ENCODE measurements at places on chromosomes 5 and 9.

GRCh38 chr5:137236849-137237507, 262.1 kb downstream of the SPOCK1 start:
- DNase-seq: peak; percentile 21

DNA sequence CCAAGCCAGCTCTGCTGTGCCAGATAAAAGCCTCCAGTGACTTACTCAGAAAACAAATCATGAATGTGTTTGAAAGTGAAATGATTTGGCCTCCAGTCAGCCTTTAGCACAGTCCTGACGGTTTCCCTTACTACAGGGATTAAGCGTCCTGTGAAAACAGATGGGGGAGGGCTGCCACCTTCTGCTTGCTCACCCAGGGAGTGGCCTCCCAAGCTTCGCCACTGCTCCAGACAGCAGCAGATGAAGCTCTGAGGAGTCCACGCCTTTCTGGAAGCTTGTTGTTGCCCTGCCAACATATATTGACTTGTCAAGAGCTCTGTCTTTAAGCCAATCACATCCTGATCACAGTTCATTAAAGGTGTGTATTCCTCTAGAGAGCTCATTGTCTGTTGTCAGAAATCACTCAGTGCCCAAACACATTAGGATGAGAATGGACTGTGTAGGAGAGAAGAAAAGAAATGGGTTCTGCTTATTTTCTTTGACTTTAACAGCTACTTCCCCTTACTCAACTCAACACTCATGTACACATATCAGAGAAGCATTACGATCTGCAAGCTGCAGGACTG, 4.9 kb upstream of the FYB1 start:
- peak; percentile 66 for DNase-seq

GRCh38 chr5:4275232-4275631, 679.6 kb downstream of the IRX1 start:
- no peak for DNase-seq

DNA sequence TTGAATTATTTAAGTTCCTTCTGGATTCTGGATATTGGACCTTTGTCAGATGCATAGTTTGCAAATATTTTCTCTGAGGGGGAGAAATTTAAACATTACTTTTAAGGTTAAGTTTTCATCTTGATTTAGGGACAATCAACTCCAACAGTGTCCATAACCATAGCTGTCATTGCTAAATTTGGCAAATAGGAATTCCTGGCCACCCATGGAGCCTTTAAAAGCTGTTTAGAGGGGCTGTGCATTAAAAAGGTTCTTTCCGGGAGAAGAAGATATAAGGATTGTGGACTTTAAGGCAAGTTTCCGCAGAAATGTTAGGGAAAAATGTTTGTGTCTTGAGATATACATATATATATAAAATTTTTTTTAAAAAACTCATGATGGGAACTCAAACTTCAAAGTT, 339.7 kb downstream of the ADAMTS6 start:
- no peak for DNase-seq

- DNase-seq: no peak
Observed at GRCh38 chr9:133700819-133701320, 37.3 kb downstream of the SARDH start.

GRCh38 chr5:154647114-154647760, 107.9 kb upstream of the LARP1 start:
- DNase-seq: no peak

DNA sequence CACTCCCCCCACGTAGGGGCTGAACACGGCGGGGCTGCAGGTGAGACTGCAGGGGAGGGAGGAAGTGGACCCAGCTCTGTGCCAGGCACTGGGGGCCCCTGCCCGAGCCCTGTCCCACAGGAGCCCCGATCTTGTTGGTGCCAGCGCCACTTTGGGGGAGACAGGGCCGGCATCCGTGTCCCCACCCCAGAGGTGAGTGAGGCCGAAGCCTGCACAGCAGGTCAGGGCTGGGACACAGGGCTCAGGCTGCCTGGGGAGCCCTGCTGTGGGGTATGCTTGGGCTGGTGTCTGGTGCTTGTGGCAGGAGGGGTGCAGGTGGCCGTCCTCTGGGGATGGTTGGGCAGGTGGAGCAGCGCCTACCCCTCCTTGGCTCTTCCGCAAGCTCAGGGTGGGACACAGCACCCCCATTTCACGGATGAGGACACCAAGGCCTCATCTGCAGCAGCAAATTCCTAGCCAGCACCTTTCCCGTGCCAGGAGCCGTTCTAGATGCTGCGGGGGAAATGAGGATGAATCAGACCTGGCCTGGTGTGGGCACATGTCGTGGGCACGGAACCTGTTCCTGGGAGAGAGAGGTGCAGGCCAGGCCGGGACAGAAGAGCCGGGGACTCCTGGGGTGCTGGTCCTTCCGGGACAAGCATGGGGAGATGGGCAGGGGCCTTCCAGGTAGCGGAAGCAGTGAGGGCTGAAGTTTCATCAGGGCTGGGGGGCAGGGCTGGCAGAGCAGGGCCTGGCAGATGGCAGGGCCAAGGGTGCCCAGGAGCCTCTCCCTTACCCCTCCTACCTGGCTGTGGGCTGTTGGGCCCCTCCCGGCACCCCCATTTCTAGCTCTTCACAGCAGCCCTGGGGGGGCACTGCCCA, 35.2 kb downstream of the KCNT1 start:
- no peak for DNase-seq

DNA sequence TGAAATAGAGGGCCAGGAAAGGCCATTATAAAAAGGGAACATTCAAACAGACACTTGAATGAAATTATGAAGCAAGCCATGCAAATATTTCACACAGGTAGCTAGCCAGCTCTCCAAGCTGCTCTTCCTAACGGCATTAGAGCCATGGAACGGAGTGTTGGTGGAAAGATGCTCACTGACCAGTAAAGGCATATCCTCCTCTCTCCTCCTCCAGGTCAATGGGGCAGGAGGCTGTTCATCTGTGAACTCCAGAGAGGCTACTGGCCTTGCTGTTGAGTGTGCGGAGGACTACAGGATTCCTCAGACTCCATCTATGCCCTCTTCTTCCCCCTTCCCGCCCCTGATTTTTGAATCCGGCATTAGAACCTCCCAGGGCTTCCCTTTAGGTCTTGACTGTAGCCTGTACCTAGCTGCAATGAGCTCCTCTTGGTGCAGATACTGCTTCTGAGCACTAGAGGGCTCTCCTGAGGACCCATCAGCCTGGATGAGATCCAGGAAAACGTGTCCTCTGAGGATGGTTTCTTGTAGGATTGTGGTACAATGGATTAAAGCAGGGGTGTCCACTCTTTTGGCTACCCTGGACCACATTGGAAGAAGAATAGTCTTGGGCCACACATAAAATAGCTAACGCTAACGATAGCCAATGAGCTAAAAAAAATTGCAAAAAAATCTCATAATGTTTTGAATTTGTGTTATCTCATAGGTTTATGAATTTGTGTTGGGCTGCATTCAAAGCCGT, 162.2 kb downstream of the SREK1 start:
- DNase-seq: peak; percentile 60

GRCh38 chr5:79295029-79295428, 59.1 kb downstream of the JMY start:
- no peak for DNase-seq

GRCh38 chr5:122384739-122385235, 72.8 kb downstream of the SNCAIP start:
- no peak for DNase-seq

GRCh38 chr9:70043285-70043684, 363 bp upstream of the MAMDC2 start:
- DNase-seq: no peak

- no peak for DNase-seq
Observed at GRCh38 chr5:140992828-140993227, 26.6 kb downstream of the PCDHAC2 start.
